ENCODE measurements at places on chromosomes 6 and 20. TPM values are rescaled to one million over a fixed set of nuclear protein-coding genes. Genes with fewer than 3 reads are reported as not detected.
A peak's percentile ranks its signal among the peaks of the same experiment; 100 is the strongest.

Gene ASXL1
- 168 TPM for total RNA-seq

GRCh38 chr6:134802426-134803058 is 147.4 kb downstream of the ALDH8A1 start:
- H3K4me3 ChIP-seq, result no peak overlapping the region
- no peaks in the 10 kb centered on the region for H3K4me1 ChIP-seq
- H3K27me3 ChIP-seq, result peaks cover 4% of the 10 kb centered on the region
- no peak overlapping the region for H3K27ac ChIP-seq
- DNase-seq, result no peak
- H3K36me3 ChIP-seq, result no peaks in the 10 kb centered on the region

DNA sequence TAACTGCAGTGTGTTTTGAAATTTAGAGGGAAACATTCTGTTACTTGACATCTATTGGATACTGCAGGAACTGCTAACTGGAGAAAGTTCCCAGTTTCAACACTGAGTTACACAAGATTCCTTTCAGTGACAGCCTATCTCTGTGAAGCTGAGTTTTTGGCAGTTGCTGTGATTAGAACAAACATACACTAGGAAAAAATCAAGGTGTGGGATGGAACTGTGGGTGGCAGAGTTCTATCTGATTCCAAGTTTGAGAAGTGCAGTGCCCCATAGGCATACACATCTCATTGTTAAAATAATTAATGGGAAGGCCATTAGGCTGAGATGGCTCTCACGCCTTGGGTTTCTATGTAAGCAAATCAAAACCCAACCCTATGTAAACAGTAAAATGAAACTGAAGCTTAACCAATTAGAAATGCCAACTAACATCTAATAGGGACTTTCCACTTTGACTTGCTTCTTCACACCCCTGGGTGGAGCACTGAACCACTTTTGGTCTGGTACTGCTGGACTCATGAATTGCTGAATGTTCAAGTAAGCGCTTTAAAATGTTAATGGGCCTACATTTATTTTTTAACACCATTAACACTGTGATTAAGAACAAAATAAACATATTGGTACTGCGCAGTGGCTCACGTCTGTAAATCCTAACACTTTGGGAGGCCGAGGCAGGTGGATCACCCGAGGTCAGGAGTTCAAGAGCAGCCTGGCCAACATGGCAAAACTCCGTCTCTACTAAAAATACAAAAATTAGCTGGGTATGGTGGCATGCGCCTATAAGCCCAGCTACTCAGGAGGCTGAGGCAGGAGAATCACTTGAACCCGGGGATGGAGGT is 55.2 kb upstream of the TBC1D7 start:
- peaks cover 8% of the 10 kb centered on the region for H3K4me1 ChIP-seq
- H3K4me3 ChIP-seq, result no peak overlapping the region
- peak overlapping the region; percentile 46 for H3K27ac ChIP-seq
- H3K27me3 ChIP-seq, result no peaks in the 10 kb centered on the region

GRCh38 chr20:33874129-33874528 is 63.0 kb downstream of the CHMP4B start:
- no peaks in the 10 kb centered on the region for H3K27me3 ChIP-seq
- no peaks in the 10 kb centered on the region for H3K36me3 ChIP-seq
- H3K4me3 ChIP-seq, result no peak overlapping the region

DNA sequence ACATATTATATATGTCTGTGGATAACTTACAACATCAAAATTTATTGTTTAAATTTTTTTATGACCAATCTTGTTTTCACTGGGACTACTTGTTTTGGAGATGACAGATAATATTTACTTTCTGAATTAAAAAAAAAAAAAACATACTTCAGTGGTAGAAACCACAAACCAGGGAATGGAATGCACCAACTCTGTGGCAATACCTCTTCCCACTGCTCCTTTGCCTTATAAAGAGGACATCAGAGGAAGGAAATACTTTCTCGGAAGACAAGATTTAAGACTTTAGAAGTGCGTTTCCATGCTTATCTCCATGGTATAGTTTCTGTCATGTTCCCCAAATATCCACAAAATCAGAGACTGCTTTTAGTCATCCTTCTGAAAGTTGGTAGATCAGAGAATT is 1241.1 kb upstream of the EYS start:
- H3K4me3 ChIP-seq, result no peak overlapping the region
- no peaks in the 10 kb centered on the region for H3K27me3 ChIP-seq
- peaks cover 3% of the 10 kb centered on the region for H3K36me3 ChIP-seq
- no peaks in the 10 kb centered on the region for H3K4me1 ChIP-seq

All from activated T-cell treated with anti-CD3 and anti-CD28 coated beads, Interleukin-2, amount 50 U/mL, for 72 hours (primary cell).